ENCODE measurements at places on chromosomes 1 and 21.

- DNase-seq = no peak
Measured at GRCh38 chr1:160706526-160707235, 4.9 kb downstream of the CD48 start.

DNA sequence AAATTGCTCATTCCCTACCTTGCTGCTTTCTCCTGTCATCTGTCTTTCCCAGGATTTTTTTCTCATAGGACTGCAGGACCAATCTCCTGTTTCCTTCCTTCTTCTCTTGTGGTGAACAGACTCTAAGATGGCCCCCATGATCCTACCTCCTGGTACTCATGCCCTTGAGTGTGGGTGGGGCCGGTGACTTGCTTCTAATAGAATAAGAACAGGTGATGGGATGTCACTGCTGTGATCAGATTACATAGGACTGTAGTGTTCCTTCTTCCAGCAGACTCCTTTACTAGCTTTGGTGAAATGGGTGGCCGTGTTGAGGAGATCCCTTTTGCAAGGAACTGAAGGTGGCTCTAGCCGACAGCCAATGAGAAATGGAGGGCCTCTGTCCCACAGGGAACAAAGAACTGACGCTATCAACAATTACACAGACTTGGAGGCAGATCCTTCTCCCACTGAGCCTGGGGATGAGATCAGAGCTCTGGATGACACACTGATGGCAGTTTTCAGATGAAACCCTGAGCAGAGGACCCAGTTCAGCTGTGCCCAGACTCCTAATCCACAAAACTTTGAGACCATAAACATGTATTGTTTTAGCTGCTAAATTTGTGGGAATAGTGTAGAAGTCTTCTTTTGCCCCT is 7.5 kb downstream of the GSTM3 start:
- DNase-seq = no peak

GRCh38 chr1:145823565-145824498 is at the start of the genes POLR3C and RNF115:
POLR3C (plus strand) TSS chr1:145824200; CDS start chr1:145825777, 1,577 bp downstream.
RNF115 (minus strand) TSS chr1:145824095; CDS start chr1:145823873, 222 bp downstream.
- DNase-seq = peak; percentile 83

GRCh38 chr1:59272507-59272906 is 24.4 kb upstream of the FGGY start:
- no peak for DNase-seq

GRCh38 chr1:111878649-111879048 is 110.8 kb downstream of the KCND3 start:
- no peak for DNase-seq

DNA sequence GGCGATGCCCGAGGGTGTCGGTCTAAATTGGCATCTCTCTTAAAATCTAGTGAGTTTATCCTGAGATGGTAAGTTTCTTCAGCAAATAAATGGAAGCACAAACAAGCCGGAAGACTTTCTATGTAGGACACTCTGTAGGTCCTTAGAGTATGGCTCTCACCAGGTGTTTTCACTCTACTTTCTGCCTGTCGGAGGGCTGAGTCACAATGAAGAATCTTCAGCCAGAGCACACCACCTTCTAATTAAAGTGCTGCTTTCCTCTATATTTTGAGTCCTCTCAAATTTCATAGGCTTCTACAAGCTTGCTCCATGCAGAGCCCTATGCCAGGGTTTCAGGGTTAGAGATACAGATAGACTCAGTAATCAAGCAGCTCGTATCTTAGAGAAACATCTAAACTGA is 27.1 kb downstream of the KCNK1 start:
- DNase-seq = no peak

GRCh38 chr1:41362749-41363590 is 1.7 kb downstream of the FOXO6 start:
- no peak for DNase-seq

DNA sequence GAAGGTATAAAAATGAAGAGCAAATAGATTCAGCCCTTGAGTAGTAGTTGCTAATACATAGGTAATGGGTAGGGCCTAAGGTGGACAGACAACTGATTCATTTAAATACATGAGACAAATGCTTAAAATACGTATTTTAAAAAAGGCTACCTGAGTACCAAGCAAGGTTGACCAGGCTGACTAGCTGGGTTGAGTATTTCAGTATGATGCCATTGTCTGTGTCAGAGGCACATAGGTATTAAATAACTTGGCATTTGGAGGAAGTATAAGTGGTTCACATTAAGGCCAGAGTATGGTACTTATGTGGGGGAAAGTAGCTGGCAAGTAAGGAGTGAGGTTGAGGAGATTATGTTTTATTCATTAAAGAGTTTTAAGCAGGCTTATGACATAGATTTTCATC is 19.4 kb downstream of the NEK7 start:
- DNase-seq = no peak

DNA sequence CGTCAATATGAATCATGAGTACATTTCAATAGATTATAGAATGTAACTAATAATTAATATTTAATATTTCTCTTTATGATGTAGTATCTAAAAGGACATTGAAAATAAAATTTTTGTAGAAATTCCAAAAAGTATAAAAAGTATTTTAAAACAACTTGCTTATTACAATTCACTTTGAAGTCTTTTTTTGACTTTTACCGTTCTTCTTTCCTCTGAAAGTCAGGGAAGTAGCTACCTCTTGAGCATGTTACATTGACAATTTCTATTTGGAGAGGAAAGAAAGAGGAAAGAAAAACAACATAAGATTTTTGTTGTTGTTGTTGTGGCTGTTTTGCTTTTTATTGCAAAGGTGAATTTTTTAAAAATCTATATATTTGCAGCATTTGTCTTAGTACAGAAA is 1.3 kb downstream of the PTPRC start:
- DNase-seq = no peak
